Cerebellum (tissue), 4 donors: ENCODE measurements at places on chromosomes 1 and 21. TPM values are rescaled to one million over a fixed set of nuclear protein-coding genes. Genes with fewer than 3 reads are reported as not detected.

Gene CNR2
- not detected for total RNA-seq

Gene RSPO1
- 1.6 TPM for total RNA-seq

Gene TRIM67
- 29.4 TPM for total RNA-seq

- no peak for DNase-seq
Measured at GRCh38 chr1:46545784-46546183, 5.7 kb downstream of the KNCN start.
